Cardiac ventricle fibroblast (primary cell): ENCODE measurements at places on chromosomes 11 and 22. TPM values are rescaled to one million over a fixed set of nuclear protein-coding genes. Genes with fewer than 3 reads are reported as not detected.

Gene PDGFD
- 65.8 and 73.8 TPM in 2 replicates for total RNA-seq

Gene CHST1
- total RNA-seq: 74.1 and 83.0 TPM in 2 replicates

Gene PATE4
- not detected in 2 replicates for total RNA-seq

Gene SOX10
- total RNA-seq: not detected in 2 replicates

Gene NAV2
- total RNA-seq: 13.4 and 15.5 TPM in 2 replicates

Gene ASCL2
- not detected in 2 replicates for total RNA-seq

Gene ELMOD1
- 0.31 TPM in 1 of 2 replicates, not detected in the other for total RNA-seq

Gene KCNE3
- 3.4 TPM in 2 replicates for total RNA-seq

Gene OR51B5
- not detected in 2 replicates for total RNA-seq

Gene NAALADL1
- total RNA-seq: 17.6 and 21.8 TPM in 2 replicates

Gene KRTAP5-8
- total RNA-seq: not detected in 2 replicates

Gene OR8J1
- not detected in 2 replicates for total RNA-seq

Gene TLCD5
- total RNA-seq: 2.8 and 5.6 TPM in 2 replicates

Gene BARX2
- not detected in 2 replicates for total RNA-seq

Gene CELSR1
- total RNA-seq: 0.64 and 0.94 TPM in 2 replicates

Gene MS4A1
- total RNA-seq: not detected in 2 replicates

Gene PTPRJ
- total RNA-seq: 2.3 and 2.4 TPM in 2 replicates

Gene MMP1
- 14.8 and 15.3 TPM in 2 replicates for total RNA-seq

Gene IFITM1
- 393 and 397 TPM in 2 replicates for total RNA-seq

Gene KCNC1
- total RNA-seq: not detected in 2 replicates

Gene ZBTB16
- total RNA-seq: 58.3 and 70.3 TPM in 2 replicates

Gene IL17RA
- total RNA-seq: 10.5 and 22.3 TPM in 2 replicates

Gene TBRG1
- total RNA-seq: 18.7 and 22.3 TPM in 2 replicates

Gene ST14
- not detected in 2 replicates for total RNA-seq

Gene LRRC75B
- total RNA-seq: 5.4 and 8.1 TPM in 2 replicates

Gene TMEM123
- total RNA-seq: 63.2 and 73.7 TPM in 2 replicates

Gene HTR3B
- total RNA-seq: not detected in 2 replicates
